ENCODE measurements at places on chromosomes 2 and 18.

GRCh38 chr2:240021488-240022104 is 3.5 kb downstream of the NDUFA10 start:
- DNase-seq, result peak; percentile 63

GRCh38 chr2:128596396-128597120 is 277.9 kb upstream of the HS6ST1 start:
- no peak for DNase-seq

DNA sequence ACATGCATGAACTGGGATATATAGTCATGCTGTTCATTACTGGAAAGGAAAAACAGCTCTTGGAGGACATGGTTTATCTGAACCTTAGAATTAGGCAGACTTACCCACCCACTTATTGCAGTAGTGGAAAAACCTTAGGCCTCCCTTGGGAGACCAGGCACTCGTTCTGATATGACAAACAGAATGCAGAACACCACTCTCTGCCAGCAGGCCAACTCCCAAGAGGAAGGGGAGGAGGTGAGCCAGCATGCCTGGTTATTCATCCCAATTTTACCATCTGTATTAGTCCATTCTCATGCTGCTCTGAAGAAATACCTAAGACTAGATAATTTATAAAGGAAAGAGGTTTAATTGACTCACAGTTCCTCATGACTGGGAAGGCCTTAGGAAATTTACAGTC is 17.5 kb downstream of the C18orf63 start:
- no peak for DNase-seq

GRCh38 chr2:183000846-183001245 is 37.4 kb downstream of the NCKAP1 start:
- DNase-seq, result no peak

DNA sequence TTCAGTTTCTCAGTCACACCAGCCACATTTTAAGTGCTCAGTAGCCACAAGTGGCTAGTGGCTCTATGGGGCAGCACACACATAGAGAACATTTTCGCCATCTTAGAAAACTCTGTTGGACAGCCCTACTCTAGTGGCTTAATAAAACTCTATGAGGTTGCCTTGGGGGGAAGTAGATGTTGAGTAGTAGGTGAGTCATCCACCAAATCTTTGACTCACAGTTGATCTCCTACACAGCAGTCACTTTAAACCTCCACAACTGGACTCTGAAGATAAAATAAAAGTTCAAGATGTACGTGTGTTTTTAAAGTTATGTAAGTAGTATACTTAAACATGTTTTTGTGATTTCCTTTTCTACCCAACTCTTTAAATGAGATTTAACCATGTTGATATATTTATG is 379.0 kb downstream of the SETBP1 start:
- peak; percentile 69 for DNase-seq

- DNase-seq, result no peak
Observed at GRCh38 chr2:71528131-71528591, 74.8 kb downstream of the DYSF start.

- peak; percentile 38 for DNase-seq
Observed at GRCh38 chr2:176544991-176545956, 276.0 kb downstream of the MTX2 start.

All from A172 (cell line).